Stromal cell of bone marrow (primary cell): ENCODE measurements at places on chromosomes 5 and 9.
A peak's percentile ranks its signal among the peaks of the same experiment; 100 is the strongest.

DNA sequence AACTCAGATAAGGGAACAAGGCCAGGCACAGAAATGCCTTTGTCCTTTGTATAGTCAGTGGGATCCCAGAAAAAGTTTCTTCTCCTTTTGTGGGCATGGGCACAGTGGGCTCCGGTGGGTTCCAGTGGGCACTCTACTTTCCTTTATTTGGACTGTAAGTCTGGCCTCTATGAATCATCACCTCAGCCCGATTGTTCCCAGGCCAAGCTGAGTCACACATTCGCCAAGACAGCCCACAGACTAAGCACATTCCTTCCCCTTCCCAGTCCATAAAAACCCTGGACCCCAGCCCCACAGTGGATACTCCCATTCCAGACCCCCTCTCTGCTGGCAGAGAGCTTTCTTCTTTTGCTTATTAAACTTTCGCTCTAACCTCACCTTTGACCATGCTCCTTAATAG lies 165.0 kb downstream of the FBXL17 start:
- no peak for DNase-seq

GRCh38 chr5:17156463-17156862 lies 61.0 kb upstream of the BASP1 start:
- DNase-seq, result no peak

DNA sequence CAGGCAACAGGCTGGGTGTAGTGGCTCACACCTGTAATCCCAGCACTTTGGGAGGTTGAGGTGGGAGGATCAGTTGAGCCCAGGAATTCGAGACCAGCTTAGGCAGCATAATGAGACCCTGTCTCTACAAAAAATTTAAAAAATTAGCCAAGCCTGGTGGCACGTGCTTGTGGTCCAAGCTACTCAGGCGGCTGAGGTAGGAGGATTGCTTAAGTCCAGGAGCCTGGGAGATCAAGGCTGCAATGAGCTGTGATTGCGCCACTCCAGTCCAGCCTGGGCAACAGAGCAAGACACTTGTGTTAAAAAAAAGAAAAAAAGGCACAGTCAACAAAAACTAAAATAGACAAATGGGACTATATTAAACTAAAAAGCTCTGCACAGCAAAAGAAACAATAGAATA lies 29.3 kb downstream of the ATP6V0E1 start:
- DNase-seq, result no peak

GRCh38 chr5:135271533-135272310 lies 127.3 kb downstream of the MACROH2A1 start:
- peak; percentile 28 for DNase-seq

DNA sequence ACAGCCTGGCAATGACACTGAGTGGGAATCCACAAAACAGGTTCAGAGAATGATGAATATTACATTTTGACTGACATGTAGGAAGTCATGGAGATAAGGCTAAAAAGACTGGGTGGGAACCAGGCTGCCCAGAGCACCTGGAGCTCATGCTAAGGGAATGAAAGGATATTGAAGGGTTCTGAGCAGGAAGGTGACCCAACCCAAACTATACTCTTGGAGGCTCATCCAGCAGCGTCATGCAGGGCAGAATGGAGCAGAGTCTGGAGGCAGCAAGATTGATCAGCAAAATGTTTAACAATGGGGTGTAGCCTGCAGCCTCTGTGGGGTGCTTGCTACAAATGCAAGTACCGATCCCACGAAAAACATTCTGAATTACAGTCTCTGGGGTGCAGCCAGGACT lies 120.2 kb downstream of the PSD2 start:
- no peak for DNase-seq

DNA sequence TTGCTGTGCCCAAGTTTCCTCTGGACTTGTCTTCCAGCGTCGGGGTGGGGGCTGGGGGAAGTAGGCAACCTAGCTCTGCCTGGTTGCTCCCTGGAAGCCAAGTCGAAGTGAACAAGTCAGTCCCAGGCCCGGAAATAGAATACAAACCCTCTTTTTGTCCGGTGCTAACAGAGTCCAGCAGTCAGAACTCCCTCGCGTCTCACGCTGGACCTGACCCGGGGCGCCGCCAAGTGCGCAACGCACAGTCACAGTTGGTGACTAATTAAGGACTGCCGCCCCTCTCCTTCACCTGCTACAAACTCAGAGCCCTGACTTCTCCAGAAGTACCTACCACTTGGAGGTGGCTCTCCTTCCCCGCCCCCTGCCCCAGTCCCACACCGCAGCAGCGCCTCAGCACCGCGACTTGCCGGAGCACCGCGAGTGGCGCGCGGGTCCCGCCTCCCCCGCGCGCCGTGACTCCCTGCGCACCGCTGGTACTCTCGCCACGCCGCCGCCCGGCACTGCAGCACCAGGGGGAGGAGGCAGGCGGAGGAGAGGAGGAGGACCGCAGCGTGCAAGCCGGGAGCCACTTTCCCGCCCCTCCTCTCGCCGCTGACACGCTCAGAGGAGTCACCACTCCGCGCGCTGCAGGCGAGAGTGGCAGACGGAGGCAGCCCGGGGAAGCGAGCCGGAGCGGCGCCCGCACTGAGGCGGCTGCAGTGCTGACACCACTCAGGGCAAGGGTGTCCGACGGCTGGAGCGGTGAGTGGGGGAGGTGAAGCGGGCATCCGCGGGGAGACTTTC lies at the start of gene SV2C:
Gene SV2C (plus strand): TSS at position 612 of the 783 bp plus-strand sequence. CDS start 48,368 bp downstream, outside the sequence.
- peak; percentile 3 for DNase-seq

DNA sequence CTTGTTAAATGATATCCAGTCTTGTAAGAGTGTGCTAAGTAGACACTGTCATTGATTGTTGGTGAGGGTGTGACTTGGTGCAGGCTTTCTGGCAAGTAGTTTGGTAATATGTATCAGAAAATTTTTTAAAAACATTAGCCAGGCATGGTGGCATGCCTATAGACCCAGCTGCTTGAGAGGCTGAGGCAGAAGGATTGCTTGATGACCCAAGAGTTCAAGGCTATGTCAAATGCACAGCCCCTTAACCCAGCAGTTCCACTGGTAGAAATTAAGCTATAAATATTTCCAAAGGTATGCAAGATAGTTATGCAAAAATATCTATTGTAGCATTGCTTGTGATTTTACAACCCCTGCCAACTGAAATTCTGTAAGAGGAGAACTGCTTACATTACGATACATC lies 24.2 kb downstream of the ZBTB43 start:
- no peak for DNase-seq

DNA sequence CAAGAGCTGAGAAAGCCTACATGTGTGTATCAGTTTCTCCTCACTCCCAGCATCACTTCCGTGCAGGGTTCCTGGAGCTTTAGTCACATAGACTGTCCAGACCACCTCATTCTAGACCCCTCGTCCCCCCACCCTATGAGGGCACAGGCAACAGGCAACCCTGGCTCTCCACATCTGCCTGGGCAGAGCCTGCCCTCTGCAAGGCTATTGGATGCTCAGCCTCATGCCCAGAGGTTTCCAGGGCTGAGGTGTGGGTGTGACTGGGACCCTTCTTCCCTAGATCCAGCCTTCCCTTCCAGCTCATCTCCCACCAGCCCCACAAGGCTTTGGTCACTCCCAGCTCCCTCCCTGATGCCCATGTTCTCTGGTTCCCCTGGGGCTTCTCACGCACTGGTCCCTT lies 161.4 kb downstream of the PAX5 start:
- DNase-seq, result no peak

DNA sequence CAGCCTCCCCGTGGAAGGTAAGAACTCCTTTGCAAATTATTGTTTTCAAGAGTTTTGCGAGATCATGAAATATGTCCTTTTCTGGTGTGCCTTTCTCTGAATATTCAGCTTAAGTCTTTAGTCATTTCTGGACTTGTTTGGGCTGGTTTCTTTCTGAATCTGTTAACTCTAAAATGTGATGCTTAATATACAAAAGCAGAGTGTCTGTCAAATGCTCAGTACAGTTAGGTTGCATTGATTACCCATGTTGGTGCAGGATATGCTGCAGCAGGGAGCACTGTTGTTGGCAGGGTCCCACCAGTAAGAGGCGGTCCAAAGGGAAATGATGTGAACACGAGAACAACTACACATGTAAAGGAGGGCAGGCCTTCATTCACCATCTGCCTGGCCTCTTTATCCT lies 47.7 kb downstream of the SPTAN1 start:
- DNase-seq, result no peak

- no peak for DNase-seq
Measured at GRCh38 chr9:21796768-21797167, 5.7 kb upstream of the MTAP start.

GRCh38 chr5:16879650-16880049 lies 56.4 kb downstream of the MYO10 start:
- DNase-seq, result no peak

- DNase-seq, result no peak
Measured at GRCh38 chr5:135441919-135442318, 5.2 kb downstream of the DCANP1 start.

GRCh38 chr9:107571148-107571547 lies 81.6 kb upstream of the KLF4 start:
- no peak for DNase-seq

- DNase-seq, result no peak
Measured at GRCh38 chr9:117823576-117823975, 119.4 kb downstream of the TLR4 start.

- DNase-seq, result no peak
Measured at GRCh38 chr5:36701085-36701698, 94.8 kb downstream of the SLC1A3 start.

DNA sequence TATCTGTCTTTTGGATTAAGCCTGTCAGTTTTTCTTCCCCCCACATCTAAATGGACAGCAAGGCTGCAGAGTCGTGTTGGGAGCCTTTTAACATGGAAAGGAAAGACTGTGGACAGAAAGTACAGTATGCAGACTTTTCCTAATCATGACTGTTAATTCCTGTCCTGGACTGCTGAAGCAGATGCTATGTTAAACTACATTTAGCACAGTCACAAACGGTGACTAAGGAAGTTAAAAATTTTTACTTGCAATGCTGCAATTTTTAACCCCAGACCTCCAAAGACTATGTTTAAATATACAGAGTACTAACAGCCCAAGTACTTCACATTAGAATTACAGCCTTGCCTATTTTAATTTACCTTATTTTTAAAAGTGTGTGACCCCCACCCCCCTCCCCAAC lies 51.8 kb downstream of the ELAVL2 start:
- DNase-seq, result no peak

GRCh38 chr5:135205632-135206349 lies 171.8 kb upstream of the PITX1 start:
- DNase-seq, result no peak

DNA sequence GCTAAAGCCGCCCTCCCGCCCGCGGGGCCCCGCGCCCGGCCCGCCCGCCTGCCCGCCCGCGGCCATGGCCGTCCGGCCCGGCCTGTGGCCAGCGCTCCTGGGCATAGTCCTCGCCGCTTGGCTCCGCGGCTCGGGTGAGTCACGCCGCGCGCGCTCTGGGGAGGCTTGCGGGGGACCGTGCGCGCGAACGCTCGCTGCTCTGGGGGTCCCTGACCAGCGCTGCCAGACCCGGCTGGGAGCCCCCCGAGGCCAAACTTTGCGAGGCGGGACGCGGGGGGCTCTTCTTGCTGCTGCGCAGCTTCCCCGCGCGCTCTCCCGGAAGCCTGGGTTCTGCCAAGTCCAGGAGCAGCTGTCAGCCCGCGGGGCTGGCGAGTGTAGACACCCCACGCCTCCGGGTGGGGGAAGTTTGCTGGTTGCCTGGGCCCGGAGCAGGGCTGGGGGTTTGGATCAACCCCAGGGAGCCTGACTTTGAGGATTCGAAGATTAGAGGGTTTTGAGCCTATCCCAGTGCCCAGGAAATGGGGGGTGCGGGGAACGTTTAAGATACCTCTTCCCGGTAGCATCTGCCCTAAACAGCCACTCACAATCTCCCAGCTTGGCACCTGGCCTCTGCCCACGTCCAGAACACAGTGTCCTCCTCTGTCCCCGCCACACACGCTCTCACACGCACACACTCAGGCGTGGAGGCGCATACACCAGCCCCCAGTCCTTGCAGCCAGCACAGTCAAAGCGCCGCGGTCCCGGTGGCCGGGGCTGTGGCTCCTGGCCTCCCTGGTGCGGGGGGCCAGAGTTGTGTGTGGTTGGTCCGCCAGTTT lies 535 bp downstream of the UNC5A start:
- no peak for DNase-seq

GRCh38 chr9:29060041-29060440 lies 1486.8 kb upstream of the C9orf72 start:
- peak; percentile 29 for DNase-seq

DNA sequence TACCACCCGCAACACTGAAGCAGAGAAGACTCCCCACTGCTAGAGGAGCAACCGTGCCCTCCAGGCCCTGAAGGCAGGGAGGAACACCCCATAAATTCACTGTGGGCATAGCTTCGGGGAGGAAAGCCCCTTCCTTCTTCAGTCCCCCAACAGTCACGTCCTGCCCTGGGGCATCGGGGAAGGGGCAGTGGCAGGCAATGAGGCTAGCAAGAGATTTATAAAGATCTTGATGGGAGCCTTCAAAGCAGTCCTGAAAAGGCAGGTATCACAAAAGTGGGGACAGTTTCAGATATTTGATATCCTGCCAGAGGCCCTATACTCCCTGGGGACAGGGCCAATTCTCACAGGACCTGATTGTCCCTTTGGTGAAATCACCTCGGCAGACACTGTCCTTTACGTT lies 16.9 kb upstream of the TRIM14 start:
- DNase-seq, result no peak

DNA sequence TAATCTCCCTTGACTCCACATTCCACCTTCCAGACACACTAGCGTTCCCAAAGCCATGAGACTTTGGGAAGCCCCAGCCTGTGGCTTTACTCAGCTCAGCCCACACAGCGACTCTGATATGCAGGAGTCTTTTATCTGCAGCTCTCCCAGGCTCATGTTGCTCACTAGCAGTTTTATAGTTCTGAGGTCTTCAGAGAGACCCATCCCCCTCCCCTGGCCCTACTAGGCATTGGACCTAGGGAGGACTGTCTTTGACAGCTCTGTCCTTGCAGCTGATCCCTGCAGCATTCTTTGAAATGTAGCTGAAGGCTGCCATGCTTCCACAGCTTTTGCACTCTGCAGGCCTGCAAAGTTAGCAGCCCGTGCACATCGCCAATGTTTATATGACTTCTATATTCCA lies 19.9 kb upstream of the CYLC2 start:
- DNase-seq, result no peak

DNA sequence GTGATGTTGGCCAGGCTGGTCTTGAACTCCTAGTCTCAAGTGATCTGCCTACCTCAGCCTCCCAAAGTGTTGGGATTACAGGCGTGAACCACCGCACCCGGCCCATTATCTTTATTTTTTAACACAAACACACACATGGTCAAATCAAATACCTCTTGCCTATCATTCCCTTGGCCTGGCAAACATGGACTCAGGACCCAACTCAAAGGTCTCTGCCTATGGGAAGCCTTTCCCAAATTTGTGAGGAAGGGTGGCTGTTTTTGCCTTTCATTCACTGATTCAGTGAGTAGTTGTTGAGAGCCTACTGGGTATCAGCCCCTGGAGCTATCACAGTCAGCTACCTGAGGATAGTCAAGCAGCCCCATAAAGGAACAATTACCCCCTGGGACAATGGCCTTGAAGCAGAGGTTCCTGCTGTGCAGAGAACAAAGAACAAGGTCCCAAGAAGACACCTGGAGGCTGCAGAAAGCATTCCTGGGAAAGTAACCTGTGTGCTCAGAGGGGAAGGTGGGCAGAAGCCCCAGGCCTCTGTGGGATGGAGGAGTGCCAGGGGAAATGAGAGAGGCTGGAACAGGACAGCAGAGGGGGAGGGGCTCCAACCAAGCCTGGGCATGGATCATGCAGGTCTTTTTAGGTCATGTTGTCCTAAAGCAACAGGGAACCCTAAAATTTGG lies 126.4 kb downstream of the CRB2 start:
- no peak for DNase-seq

GRCh38 chr5:93145767-93146166 lies 435.3 kb downstream of the NR2F1-AS1 start:
- DNase-seq, result peak; percentile 67

- no peak for DNase-seq
Measured at GRCh38 chr5:154359221-154359573, 86.6 kb upstream of the SAP30L start.

GRCh38 chr5:181105391-181106025 lies 25.5 kb downstream of the OR2V1 start:
- no peak for DNase-seq
